ENCODE measurements at places on chromosomes 16 and 17.

DNA sequence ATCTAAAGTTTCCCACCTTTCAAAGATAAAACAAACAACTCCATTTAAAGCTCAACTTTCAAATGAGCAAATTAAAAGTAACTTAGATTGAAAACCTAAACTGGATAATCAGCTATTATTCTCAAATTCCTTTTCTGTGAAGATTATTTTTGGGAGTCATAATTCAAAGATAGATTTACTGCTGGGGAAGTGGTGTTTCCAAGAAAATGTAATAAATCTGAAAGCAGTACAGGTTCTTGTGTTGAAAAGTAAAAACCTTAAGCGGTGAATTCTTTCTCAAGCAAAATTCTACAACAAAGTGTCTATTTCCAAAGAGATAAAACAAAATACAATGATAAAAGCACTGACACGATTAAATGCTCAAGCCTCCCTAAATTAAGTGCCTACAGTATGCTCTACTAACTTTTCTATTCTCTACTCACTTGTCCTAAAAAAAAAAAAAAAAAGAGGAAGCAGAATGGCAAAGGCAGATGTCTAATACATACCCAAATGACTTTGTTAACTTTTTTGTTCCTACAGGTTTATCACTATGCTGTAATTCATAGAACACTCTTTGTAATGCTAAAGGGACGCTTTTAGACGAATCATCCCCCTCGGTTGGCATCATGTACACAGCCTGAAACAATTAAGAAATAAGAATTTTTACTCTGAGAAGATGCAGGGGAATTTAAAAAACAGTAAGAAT, 34.5 kb downstream of the LITAFD start:
- DNase-seq, result no peak

GRCh38 chr16:976389-976931, 5.1 kb upstream of the SOX8 start:
- no peak for DNase-seq

- no peak for DNase-seq
Measured at GRCh38 chr17:19298569-19299213, 61.5 kb downstream of the EPN2 start.

GRCh38 chr17:28864991-28865849, 10.4 kb downstream of the ERAL1 start:
- peak; percentile 94 for DNase-seq

GRCh38 chr16:56389554-56389953, 35.8 kb downstream of the AMFR start:
- no peak for DNase-seq

DNA sequence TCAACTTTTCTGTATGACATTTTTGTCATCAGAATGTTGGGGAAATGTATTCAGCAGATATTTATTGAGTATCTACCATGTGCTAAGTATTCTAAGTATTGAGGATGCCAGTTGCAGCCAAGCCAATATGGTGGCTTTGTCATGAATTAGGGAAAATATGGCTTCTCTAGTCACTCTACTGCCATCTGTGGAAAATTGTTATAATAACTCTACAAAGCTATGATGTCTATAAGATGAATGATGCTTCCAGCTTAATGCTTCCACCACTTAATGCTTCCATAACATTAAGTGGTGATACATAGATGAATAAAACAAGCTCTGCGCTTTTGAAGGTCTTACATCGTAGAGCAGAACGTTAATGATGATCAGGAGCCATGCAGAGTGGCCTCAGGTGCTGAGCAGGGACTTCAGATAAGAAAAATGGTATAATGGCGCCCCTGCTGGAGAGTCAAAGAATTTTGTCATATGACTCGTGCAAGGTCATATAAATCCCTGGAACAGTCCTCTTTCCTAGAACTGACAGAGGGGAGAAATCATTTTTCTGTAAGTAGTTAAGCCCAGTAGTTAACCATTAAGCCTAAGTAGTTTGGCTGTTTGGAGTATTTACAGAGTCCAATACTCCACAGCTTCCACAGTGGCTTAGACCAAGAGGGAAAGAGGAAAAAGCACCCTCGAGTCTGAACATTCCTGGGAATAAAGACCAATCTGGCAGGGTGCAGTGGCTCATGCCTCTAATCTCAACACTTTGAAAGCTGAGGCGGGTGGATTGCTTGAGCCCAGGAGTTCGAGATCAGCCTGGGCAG, 2.7 kb upstream of the TMIGD1 start:
- peak; percentile 69 for DNase-seq

DNA sequence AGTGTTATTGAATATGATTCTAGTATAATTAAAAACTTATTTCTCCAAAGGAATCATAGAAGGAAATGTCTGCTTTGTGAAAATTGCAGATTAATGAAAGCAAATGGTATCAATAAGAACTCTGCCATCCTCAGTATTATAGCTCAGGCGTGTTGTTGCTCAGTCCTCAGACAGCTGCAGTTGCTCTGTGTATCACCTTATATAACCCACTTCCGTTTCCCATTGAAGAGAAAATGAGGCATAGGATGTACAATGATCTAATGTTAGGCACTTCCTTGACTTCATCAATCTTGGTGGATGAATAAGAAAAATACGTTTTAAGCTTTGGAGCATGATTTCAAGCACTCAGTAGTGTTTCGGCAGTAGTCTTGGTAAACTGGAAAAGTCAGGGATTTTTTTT, 14.1 kb downstream of the MFSD11 start:
- DNase-seq, result no peak

DNA sequence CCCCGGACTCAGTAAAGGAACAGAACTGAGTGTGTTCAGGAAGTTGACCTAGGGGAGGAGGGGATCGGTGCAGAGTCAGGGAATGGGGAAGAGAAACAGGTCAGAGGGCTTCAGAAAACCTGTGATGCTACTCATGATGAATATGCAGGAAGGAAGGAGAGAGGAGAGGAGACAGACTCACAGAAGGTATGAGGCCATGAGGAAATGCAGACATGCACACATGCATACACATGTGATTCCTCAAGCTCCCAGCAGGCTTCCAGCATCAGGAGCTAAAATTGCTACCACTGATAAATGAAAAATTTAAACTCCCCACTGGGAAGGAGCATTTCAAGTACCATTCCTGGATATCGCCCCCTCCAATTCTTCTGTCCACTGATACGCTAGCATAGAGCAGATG, 262.6 kb downstream of the SLC39A11 start:
- no peak for DNase-seq

GRCh38 chr17:11598274-11599221, at the start of gene DNAH9:
DNAH9 (plus strand) TSS chr17:11598470; CDS start chr17:11598499, 29 bp downstream.
- no peak for DNase-seq

GRCh38 chr16:21937336-21937829, 15.8 kb upstream of the UQCRC2 start:
- DNase-seq, result no peak

DNA sequence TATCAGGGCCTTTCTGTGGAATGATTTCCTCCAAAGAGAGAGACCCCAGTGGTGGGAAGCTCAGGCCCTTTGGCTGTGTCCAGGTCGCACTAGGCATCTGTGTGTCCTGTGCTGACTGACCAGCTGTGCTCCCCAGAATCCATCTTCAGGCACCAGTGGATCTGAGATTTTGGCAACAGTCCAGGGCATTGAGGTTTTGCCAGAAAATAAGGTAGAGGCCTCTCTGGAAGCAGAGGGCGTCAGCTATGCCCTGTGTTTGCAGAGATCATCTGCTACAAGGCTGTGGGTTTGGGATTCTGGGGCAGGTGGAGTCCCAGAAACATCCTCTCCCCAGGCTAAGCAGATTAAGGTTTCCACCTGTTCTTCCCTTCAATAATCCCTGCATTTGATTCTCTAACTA, 57.5 kb upstream of the TOB1 start:
- DNase-seq, result peak; percentile 37

GRCh38 chr17:70859829-70860228, 690.5 kb downstream of the KCNJ2 start:
- DNase-seq, result no peak

- DNase-seq, result no peak
Measured at GRCh38 chr16:88459366-88460073, 6.4 kb downstream of the ZFPM1 start.

- no peak for DNase-seq
Measured at GRCh38 chr17:17216776-17217175, 10.6 kb upstream of the PLD6 start.

- no peak for DNase-seq
Measured at GRCh38 chr16:56295739-56296527, 104.6 kb downstream of the GNAO1 start.

DNA sequence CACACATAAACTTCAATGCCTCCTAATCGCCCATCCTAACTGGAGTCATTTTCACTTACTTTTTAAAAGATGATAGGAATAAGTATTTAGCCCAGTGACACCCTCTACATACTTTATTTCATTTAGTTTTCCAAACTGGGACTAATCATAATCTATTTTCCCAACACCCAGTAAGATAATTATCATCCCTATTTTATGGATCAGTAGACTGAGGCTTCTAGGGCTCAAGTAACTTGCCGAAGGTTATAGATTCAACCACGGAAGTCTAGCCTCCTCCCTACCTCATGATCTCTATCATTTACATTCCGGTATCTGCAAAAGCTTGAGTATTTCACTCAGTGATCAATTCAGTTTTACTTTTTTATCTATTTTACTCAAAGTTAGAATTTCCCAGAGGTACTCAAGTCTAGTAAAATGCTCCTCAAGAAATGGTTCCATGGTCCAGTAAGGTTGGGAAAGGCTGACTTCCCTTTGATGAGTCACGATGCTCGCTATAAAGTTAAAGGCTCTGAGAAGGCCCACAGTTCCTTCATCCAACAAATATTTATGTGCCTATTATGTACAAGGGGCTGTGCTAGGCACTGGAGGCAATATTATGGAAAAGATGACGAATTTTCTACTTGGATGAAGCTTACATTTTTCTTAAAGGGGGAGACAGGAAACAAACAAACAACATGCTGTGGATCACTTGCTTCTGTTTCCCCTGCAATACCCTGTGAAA, 75.1 kb downstream of the TOX3 start:
- DNase-seq, result no peak

- no peak for DNase-seq
Measured at GRCh38 chr17:68048996-68049395, 13.5 kb downstream of the KPNA2 start.

GRCh38 chr16:2963074-2963722, 877 bp upstream of the KREMEN2 start:
- DNase-seq, result no peak

GRCh38 chr16:54677308-54677950, 253.2 kb upstream of the IRX5 start:
- no peak for DNase-seq

GRCh38 chr16:80954985-80955384, 51.7 kb downstream of the CMC2 start:
- no peak for DNase-seq

DNA sequence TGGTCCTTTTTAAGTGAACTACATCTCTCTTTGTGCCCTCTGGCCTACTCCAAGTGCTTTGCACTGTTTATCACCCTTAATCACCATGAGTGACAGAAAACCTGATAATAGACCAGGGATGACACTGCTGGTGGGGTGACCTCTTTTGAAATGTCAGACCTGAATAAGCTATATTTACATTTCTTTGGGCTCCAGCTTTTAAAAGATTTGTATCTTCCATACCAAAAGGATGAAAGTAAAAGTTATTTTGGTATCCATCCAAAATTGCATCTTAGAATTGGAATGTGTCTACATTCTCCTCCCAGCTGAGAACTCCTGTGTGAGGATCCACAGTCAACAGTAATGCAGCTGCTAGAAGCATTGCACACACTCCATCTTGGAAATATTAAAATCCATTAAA, 370.0 kb downstream of the CDH11 start:
- DNase-seq, result no peak

- DNase-seq, result peak; percentile 42
Measured at GRCh38 chr17:74354123-74354522, 7.5 kb downstream of the BTBD17 start.

DNA sequence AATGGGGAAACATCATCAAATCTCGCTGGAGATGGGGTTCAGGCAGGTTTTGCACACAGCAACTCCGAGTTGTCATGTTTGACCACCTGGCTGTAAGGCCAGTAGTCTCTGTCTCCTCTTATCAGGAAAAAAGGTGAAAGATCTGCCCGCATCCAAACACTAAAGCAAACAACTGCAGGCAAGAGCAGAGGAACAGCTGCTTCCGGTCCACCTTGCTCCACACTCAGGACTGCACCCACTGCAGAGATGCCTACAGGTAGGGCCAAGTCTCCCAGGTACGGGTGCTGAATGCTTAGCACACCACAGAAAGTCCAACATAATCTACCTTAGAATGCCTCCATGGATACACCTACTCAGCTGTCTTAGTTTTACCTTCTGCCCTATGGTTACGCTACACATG, 7.3 kb downstream of the TEX2 start:
- DNase-seq, result no peak

GRCh38 chr17:72697602-72698146, 394.8 kb downstream of the SLC39A11 start:
- DNase-seq, result no peak

DNA sequence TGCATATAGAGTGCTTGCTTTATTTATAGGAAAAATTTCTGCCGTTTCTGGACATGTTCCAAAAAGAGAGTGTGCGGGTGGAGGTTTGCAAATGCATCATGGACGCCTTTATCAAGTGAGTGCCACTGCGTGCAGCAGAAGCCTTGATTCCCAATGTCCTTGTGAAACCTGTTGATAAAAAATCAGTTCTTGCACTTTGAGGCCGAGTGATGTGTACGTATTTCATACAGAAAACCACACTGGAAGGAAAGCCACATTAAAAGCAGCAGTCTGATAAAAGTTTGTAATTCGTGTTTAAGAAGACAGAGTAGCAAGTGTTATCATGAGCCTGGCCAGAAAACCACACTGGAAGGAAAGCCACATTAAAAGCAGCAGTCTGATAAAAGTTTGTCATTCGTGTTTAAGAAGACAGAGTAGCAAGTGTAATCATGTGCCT, 78.0 kb downstream of the KNOP1 start:
- no peak for DNase-seq

- no peak for DNase-seq
Measured at GRCh38 chr16:47470211-47470610, 9.1 kb downstream of the PHKB start.

DNA sequence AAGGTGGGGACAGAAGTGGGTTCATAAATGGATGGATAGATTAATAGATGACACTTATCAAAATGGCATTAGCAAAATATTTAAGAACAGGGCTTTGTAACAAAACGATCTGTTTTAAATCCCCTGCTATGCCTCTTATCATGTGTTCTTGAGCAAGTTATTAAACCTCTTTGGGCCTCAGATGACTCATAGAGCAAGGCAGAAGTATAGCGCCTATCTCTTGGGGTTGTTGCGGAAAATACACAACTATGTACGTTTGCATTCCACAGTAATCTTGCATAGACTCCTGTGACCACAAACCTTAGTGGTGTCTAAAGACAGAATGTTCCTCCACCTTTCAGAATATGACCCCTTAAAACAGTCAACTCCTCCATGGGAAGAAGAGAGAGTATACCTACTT, 116.8 kb downstream of the CDYL2 start:
- DNase-seq, result no peak

DNA sequence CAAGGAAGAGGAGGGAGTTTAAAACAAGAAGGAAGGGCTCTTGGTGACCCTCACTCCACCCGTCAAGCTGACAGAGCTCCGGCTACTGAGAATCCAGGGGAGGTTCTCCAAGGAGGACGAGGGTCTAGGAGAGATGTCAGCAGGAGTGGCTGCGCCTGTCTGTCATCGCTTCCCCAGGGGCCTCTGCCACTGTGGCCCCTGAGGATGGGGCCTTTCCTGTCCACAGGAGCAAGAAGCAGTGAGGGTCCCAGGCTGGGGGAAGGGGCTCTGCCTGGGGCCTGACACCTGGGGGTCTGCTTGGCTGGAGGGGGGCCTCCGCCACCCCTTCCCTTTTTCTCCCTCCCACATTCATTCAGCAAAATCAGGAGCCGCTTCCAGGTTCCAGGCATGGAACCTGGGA, 66.5 kb upstream of the TNRC6C start:
- no peak for DNase-seq

- no peak for DNase-seq
Measured at GRCh38 chr16:2183671-2184070, 12.7 kb downstream of the CASKIN1 start.

Measured in hematopoietic multipotent progenitor cell treated with erythropoietin and hydrocortisone succinate and interleukin-3 and kit ligand, for 17 days (in vitro differentiated cells).